Lower lobe of right lung (tissue), 2 donors: ENCODE measurements at places on chromosomes 1 and 21. TPM values are rescaled to one million over a fixed set of nuclear protein-coding genes. Genes with fewer than 3 reads are reported as not detected.

Gene FCRL4
- not detected for total RNA-seq

Gene ITLN1
- 2.7 TPM for total RNA-seq

Gene CHIA
- total RNA-seq = 10.9 TPM

Gene MXRA8
- total RNA-seq = 39.3 TPM

Gene HES3
- not detected for total RNA-seq

Gene GPR153
- 16.6 TPM for total RNA-seq

Gene TMEM52
- total RNA-seq = 1.4 TPM

Gene EDARADD
- 0.89 TPM for total RNA-seq

Gene TFF3
- total RNA-seq = 19.0 TPM

Gene C4BPA
- 65.2 TPM for total RNA-seq

Gene L1TD1
- 0.59 TPM for total RNA-seq

Gene CCDC17
- total RNA-seq = 20.3 TPM

Gene CFHR4
- not detected for total RNA-seq

Gene CD34
- total RNA-seq = 44.6 TPM

Gene TDRD10
- 20.2 TPM for total RNA-seq

Gene CCDC24
- total RNA-seq = 10.7 TPM

GRCh38 chr1:224929335-224930237 is at the start of gene DNAH14:
Gene DNAH14 (plus strand): TSS chr1:224929675. CDS start chr1:224952703, 23,028 bp downstream.
- H3K27ac ChIP-seq = peak within 1 kb of the TSS; percentile 74
- no peaks in the 10 kb centered on the region for H3K4me1 ChIP-seq
- H3K27me3 ChIP-seq = no peaks in the 10 kb centered on the region
- H3K4me3 ChIP-seq = peak within 1 kb of the TSS; percentile 57
- peak; percentile 92 for DNase-seq
- no peaks in the 10 kb centered on the region for H3K36me3 ChIP-seq

DNA sequence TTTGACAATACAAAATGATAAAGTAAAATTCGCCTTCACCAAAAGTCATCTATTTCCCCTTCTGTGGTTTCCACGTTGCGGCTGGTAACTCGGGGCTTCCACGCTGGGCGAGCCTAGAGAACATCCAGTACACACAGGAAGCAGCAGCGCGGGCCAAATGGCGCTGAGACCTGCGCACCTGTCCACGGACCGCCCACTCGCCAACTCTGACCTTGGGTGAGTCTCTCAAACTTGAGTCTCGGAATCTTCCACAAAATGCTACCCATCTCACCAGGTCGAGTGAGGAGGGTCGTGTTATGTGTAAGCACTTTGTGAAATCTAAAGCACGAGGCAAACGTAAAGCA is 820 bp upstream of the TTF2 start:
- H3K36me3 ChIP-seq = no peaks in the 10 kb centered on the region
- H3K27ac ChIP-seq = peak overlapping the region; percentile 79
- peaks cover 16% of the 10 kb centered on the region for H3K4me1 ChIP-seq
- DNase-seq = peak; percentile 68
- H3K4me3 ChIP-seq = peak overlapping the region; percentile 85

DNA sequence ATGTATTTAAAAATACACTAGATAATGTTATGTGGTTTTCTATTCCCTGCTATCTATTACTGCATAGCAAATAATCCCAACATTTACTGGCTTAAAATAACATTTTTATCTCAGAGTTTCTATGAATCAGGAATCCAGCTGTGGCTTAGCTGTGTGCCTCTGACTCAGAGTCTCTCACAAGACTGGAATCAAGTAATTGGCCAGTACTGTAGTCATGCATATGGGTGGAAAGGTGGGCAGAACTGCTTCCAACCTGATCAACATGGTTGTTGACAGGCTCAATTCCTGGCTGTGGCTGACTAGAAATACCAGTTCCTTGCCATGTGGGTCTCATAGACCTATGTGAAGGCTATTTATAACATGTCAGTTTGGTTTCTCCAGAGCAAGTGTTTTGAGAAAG is 131.8 kb downstream of the PDE4B start:
- no peak overlapping the region for H3K27ac ChIP-seq
- H3K36me3 ChIP-seq = no peaks in the 10 kb centered on the region
- no peaks in the 10 kb centered on the region for H3K27me3 ChIP-seq
- no peak overlapping the region for H3K4me3 ChIP-seq
- no peak for DNase-seq

DNA sequence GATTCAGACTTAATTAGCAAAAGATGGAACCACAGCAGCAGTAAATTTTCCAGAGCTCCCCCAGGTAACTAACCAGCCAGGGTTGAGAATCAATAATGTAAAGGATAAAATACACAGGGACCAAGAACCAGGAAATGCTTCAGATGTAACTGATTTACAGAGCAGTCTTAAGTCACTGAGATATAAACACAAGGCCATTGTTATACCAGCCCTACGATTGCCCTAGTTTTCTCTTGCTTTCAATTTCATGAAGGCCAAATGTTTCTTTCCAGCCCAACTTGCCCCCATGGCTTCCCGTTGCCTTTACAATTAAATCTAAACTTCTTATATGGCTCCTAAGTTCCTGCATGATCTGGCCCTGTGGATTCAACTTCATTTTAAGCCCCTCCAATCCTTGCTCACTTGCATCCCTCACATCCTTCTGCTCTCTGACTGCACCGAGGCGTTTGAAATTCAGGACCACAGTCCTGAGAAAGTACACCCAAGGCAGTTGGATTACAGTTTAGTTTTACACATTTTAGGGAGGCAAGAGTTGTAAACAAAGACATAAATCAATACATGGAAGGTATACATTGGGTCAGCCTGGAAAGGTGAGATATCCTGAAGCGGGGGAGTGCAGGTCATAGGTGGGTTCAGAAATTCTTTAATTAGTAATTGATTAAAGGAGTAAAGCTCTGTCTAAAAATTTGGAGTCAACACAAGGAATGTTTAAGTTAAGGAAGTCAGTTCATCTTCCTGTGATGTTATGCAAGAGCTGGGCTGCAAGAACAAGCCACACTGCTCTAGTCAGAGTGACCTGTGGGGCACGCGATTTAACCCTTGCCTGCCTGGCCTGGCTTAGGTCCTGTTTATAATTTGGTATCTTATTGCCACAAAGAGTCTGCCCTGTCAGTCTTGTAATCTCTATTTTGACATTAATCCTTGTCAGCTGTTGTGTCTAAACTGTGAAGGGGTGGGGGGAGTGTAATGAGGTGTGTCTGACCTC is 69.9 kb upstream of the COG2 start:
- peaks cover 13% of the 10 kb centered on the region for H3K4me1 ChIP-seq
- no peak overlapping the region for H3K27ac ChIP-seq
- no peaks in the 10 kb centered on the region for H3K36me3 ChIP-seq
- H3K27me3 ChIP-seq = no peaks in the 10 kb centered on the region
- DNase-seq = peak; percentile 49

DNA sequence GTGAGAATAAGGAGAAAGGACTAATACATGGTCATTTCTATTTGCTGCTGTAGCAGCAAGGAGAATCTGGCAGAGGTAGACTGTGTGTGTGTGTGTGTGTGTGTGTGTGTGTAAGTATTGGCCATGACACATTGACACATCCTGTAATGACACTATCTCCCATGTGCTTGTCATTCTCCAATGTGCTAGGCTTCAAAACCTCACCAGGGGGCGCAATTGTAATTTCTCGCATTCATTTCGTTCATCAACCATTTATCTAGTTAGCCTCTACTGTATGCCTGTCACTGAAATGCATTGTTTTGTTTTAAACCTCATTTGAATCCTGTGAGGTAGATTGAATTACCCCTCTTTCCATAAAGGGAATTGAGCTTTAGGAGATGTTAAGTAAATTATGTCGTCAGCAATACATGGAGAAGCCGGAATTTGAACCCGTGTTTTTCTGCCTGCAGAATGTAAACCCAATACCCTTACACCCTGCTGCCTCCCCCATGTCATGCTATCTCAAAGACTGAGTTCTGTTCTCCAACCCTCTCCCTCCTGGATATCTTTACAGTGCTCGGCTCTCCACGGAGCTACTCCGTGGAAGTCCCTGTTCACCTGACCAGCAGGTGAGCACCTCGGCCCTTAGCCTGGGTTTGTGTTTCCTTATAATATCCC is 100.8 kb downstream of the UCK2 start:
- DNase-seq = no peak
- H3K4me1 ChIP-seq = no peaks in the 10 kb centered on the region
- H3K27ac ChIP-seq = no peak overlapping the region
- H3K4me3 ChIP-seq = no peak overlapping the region

DNA sequence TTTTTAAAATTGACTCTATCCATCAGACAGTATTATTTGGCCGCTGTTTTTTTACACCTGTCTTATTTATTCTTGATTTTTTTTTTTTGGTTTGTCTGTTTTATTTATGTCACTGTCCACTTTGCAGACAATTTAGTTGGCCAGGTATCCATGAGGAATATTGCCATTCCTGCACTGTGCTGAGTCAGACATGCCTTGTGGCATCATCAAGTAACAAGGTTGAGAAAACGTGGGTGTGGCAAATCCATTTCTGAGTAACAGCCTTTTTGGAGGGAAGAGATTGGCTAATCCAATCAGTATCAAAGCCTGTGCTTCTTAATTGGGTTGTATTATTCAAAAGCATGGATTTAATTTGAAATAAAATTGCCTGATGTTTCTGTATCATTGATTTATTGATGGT is 463.1 kb downstream of the USP25 start:
- no peak overlapping the region for H3K27ac ChIP-seq
- no peaks in the 10 kb centered on the region for H3K36me3 ChIP-seq
- no peaks in the 10 kb centered on the region for H3K27me3 ChIP-seq
- H3K4me1 ChIP-seq = peaks cover 7% of the 10 kb centered on the region

GRCh38 chr1:147630447-147630846 is 39.9 kb downstream of the ACP6 start:
- H3K4me3 ChIP-seq = no peak overlapping the region
- H3K27me3 ChIP-seq = no peaks in the 10 kb centered on the region
- no peaks in the 10 kb centered on the region for H3K36me3 ChIP-seq
- no peak for DNase-seq
- no peaks in the 10 kb centered on the region for H3K4me1 ChIP-seq

GRCh38 chr1:112711041-112711440 is 4.1 kb downstream of the PPM1J start:
- DNase-seq = no peak
- no peak overlapping the region for H3K4me3 ChIP-seq
- peaks cover 20% of the 10 kb centered on the region for H3K4me1 ChIP-seq
- no peak overlapping the region for H3K27ac ChIP-seq
- H3K36me3 ChIP-seq = no peaks in the 10 kb centered on the region
- H3K27me3 ChIP-seq = no peaks in the 10 kb centered on the region

DNA sequence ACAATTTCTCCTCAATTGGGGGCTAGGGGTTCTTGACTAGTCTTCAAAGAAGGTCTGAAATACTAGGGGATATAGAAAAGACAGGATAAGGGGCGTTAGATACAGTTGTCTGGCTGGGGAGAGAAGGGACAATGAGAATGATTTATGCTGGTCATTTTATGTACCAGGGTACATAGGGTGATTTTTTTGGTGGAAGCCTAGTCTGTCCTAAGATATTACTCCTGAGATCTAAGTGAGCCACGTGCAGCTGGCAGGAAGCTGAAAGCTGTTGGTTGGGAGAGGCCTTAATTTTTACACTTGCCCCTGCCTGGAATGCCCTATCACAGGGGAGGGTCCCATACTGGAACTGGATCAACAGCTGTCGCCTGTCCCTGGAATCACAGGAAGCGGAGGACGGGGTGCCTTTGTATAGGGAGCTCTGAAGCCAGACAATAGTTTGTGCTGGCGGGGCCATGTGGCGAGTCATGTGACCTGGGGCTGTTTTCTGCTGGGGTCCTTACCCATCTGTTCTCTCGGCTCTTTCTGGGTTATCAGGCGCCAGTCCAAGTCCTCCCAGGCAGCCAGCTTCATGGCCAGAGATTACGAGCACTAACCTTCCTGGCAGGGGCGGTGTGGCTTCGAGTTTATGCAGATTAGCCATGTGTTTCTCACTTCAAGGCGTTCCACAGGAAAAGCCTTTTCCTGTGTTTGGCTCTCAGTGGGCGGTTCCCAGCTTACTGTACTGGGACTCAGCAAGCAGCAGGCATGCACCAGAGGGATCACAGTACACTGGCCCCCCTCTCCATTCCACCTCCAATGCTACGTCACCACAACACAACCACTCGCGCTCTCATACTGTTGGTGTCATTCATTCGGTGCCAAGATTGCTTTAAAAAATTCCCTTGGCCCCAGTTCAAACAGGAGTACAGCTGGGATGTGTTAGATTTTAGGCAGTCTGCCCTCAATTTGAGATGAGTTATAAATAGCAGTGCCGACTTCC is 27.5 kb downstream of the ARID1A start:
- DNase-seq = peak; percentile 78
- peak overlapping the region; percentile 22 for H3K4me3 ChIP-seq
- peak overlapping the region; percentile 50 for H3K27ac ChIP-seq
- H3K4me1 ChIP-seq = peaks cover 97% of the 10 kb centered on the region

GRCh38 chr1:247647864-247648263 is 31.7 kb downstream of the OR13G1 start:
- no peaks in the 10 kb centered on the region for H3K27me3 ChIP-seq
- no peak overlapping the region for H3K4me3 ChIP-seq
- no peak overlapping the region for H3K27ac ChIP-seq

GRCh38 chr1:24329797-24330543 is 10.8 kb downstream of the GRHL3 start:
- no peaks in the 10 kb centered on the region for H3K27me3 ChIP-seq
- DNase-seq = no peak
- no peaks in the 10 kb centered on the region for H3K4me1 ChIP-seq
- H3K36me3 ChIP-seq = no peaks in the 10 kb centered on the region
- no peak overlapping the region for H3K4me3 ChIP-seq
- H3K27ac ChIP-seq = no peak overlapping the region

DNA sequence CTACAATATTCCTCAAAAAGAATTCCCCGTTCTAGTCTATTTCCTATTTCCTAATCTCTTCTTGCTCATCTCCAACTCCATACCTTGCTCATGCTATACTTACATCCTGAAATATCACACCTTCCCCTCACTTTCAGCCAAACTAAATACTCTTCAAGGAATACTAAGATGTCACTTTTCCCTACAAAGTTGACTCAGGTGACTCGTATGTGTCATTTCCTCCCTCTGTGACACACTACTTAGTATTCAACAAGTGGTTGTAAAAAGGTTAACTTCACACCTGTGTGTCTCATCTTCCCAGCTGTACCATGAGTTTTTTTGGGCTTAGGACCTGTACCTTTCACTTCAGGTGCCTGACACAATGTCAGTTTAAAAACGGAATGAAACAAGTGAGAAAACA is 81.9 kb upstream of the LBR start:
- H3K4me3 ChIP-seq = no peak overlapping the region
- H3K36me3 ChIP-seq = peaks cover 7% of the 10 kb centered on the region
- H3K4me1 ChIP-seq = peaks cover 13% of the 10 kb centered on the region
- no peak for DNase-seq
- H3K27me3 ChIP-seq = no peaks in the 10 kb centered on the region

- H3K36me3 ChIP-seq = no peaks in the 10 kb centered on the region
- H3K27ac ChIP-seq = no peak overlapping the region
- H3K4me1 ChIP-seq = no peaks in the 10 kb centered on the region
- H3K27me3 ChIP-seq = no peaks in the 10 kb centered on the region
- no peak for DNase-seq
Observed at GRCh38 chr1:229778794-229779193, 152.7 kb downstream of the URB2 start.
